ENCODE measurements at places on chromosomes 6 and 20.

DNA sequence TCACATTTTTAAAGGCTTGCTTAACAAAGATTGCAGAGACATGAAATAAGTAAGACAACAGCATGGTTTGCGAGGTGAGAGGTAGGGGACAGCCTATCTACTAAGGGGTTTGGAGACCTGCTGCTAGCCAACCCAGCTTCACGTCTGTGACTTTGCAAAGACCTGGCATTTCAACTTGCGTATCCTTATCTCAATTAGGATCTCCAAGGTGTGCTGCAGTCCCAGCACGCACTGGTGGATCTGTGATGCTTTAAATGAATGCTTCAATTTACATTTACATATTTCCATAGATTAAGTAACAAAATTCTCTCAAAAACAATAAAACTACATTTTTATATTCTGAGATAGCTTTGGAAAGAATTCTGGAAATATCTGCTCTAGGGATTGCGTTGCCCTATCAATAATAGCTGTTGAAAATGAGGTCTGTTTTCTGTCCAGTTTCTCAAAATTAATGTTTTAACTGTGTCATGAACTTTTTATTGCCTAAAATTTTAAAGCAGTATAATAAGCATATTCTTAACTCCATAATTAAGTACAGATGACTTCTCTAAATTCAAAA, 124.4 kb upstream of the EDN1 start:
- DNase-seq = no peak

GRCh38 chr20:11734431-11734830, 183.3 kb upstream of the BTBD3 start:
- DNase-seq = no peak

- no peak for DNase-seq
These were observed 110.3 kb upstream of the ENPP5 start for GRCh38 chr6:46281110-46281509.

DNA sequence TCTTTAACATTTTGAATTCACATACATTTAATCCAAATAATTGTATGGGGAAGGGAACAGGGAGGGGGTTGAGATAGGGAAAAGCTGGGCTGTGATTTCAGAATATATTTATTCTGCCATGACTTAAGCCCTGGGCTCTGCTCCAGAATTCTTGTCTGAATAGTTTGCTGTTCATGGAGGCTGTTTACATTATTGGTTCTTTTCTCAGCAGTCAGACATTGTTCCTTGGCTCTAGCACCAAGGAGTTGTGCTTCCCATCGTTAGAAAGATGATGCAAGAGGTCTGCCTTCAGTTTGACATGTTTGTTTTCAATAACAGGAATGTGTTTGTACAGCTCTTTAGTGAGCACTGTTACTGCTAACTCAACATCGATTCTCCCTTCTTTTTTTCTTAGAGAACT, 198.8 kb upstream of the CDYL start:
- DNase-seq = no peak

DNA sequence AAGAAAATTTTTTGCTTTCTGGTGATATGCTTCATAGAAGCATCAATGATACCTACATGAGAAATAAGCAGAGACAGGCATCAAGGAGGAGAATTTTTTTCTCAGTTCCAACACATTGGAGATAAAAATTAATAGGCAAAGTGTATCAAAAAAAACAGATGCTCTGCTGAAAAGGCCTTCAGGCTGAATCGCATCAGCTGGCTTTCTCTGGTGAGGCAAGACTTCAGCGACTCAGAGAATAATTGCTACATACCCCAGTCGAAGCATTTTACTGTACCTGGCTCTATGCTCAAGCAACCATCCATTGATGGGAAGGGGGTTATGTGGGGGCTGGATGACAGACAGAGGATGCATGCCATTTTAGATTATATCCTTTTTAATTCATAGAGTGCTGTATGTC, 415.1 kb downstream of the TFAP2A start:
- no peak for DNase-seq

DNA sequence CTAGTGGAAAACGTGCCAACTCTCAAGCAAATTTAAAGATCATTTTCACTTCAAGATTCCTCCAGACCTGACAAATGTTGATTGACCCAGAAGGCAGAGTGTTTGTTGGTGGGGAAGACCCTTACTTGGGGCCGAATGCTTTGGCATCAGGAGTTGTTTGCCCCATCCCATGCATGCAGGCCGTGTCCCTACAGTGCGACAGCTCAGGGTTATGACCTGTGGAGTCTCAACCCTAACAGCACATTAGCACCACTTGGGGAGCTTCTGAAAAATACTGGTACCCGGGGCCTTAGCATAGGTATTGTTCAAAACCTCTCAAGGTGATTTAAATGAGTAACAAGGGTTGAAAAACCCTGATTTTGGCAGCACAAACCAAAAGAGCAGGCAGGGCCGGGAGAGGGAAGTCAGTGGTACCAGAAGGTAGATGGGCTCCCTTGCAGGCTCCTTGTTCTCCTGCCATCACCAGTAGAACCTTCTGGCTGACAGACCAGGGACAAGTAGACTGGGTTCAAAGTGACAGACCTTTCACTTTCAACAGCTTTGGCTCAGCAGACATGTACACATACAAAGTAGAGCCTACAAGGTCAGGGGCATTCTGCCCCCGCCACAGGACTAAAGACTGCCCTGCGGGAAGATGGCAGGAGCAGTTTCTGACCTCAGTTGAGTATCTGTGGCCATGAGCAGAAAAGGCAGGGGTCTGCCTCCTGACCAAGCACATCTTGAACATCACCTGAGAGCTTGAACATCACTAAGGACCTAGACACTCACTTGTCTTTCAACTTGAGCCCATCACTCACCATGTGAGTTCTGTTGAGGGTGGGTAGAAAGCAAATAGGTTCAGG, 39.6 kb downstream of the PLCG1 start:
- DNase-seq = no peak

GRCh38 chr6:16338577-16339264, 100.3 kb downstream of the GMPR start:
- no peak for DNase-seq

- no peak for DNase-seq
These were observed 60.2 kb downstream of the CTCFL start for GRCh38 chr20:57464642-57465211.

DNA sequence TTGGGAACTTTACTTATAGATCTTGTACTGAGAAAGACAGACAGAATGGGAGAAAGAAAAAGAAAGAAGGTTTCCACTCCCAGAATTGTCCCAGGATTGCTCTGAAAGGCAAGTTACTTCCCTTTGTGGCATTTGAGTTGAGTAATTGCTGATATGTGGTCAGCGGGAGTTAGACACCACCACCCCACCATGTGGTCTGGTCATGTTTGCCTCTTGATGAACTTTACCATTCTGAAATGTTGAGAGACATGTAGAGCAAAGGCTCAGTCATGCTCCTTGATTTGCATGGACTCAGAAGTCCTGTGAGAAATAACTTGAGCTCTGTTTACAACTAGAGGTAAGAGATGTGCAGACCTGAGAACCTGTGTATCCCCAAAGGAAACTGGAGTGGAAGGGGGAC, 17.1 kb downstream of the TCF21 start:
- no peak for DNase-seq

- peak; percentile 52 for DNase-seq
These were observed 55.7 kb upstream of the SLC23A2 start for GRCh38 chr20:5056801-5057599.

DNA sequence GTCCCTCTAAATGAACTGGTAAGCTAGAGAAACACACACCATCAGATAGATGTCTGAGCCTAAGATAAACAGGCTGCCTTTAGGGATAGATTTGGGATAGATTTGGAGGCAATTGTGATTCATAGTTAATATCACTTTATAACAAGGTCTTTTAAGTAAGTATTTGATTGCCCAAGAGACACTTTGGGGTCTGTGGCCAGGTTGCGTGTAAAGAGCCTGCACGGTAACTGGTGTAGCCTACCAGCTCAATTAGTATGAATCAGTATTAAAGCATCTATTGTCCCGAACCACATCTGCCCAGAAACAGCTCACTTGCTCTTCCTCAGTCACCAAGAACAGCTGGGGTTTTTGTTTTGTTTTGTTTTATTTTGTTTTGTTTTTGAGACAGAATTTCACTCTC, 193.3 kb downstream of the SASH1 start:
- no peak for DNase-seq

- no peak for DNase-seq
These were observed 216.4 kb downstream of the DLL1 start for GRCh38 chr6:170074435-170074834.

GRCh38 chr20:51169813-51170212, 146.9 kb upstream of the KCNG1 start:
- DNase-seq = no peak

- no peak for DNase-seq
These were observed at the start of gene MRAP2 for GRCh38 chr6:84033523-84034451. MRAP2 (plus strand) TSS chr6:84033772; CDS start chr6:84055319, 21,547 bp downstream.

GRCh38 chr20:46552460-46553420, 2.3 kb upstream of the OCSTAMP start:
- no peak for DNase-seq

- no peak for DNase-seq
These were observed 89.3 kb upstream of the AHI1 start for GRCh38 chr6:135586844-135587243.

- no peak for DNase-seq
These were observed 30.2 kb upstream of the MRGBP start for GRCh38 chr20:62766071-62766450.

Data from T-helper 1 cell (primary cell).